ENCODE measurements at places on chromosomes 6 and 20.
A peak's percentile ranks its signal among the peaks of the same experiment; 100 is the strongest.

GRCh38 chr6:111399626-111400025, 83.4 kb downstream of the REV3L start:
- DNase-seq, result no peak

- DNase-seq, result no peak
These were observed 1.1 kb downstream of the RNF144B start for GRCh38 chr6:18388271-18388670.

DNA sequence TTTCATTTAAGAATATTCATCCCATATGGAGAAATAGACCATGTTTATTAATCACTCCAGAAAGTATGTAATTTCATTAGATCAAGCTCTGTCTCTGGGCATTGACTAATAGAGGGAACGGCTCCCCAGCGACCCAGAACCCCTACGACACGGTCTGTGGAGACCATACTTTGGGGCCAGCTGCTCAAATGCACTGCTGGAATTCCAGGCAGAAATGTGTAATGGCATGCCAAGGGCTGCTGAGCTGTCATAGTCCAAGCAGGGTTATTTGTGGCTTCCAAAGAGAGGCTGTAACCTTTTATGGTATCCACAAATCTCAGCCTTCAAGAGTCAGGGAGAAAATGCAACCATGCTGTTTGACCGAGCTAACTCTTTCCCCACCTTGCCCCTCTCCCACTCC, 755.8 kb downstream of the DHX35 start:
- no peak for DNase-seq

DNA sequence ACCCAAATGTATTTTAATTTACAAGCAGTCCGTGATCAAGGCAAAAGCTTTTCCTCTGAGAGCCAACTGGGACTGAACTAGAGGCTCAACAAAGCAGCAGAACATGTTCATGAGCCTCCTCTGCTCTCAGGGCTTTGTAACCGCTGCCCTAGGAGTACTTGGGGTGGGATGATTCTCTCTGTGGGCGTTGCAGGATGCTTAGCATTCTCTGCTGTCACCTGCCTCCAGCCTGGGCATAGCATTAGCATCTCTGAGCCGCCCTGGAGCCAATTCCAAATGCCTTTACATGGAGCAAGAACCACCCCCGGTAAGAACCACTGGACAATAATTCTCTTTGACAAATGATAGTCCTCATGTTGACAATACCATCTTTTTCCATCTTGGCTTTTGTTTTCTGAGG, 237.6 kb upstream of the CDH4 start:
- DNase-seq, result no peak

GRCh38 chr6:149368065-149368464, 32.0 kb upstream of the SUMO4 start:
- no peak for DNase-seq

DNA sequence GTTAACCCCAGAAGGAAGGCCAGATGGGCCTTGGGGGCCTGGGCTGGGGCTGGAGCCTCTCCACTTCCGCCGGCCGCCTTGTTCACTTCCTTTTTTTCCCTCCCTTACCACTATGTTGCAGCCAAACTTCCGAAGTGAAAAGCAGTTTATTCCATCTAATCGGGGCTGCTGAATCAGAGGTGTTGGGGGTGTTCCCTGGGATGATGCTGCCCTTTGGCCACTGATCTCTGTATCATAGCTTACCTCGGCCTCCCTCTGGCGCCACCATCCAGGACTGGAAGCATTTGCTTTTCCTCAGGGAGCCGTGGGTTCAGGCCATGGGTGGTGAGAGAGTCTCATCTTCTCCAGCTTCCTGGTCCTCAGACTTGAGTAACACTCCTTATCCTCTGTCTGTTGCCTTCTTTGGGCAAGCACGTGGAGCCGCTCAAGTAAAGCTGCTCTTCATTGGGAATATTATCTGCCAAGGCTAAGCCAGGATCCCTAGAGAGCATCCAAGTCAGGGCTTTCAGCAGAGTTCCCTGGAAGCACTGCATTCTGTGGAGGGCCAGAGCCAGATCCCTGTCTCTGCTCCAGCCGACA, 39.6 kb downstream of the SLX4IP start:
- DNase-seq, result no peak

DNA sequence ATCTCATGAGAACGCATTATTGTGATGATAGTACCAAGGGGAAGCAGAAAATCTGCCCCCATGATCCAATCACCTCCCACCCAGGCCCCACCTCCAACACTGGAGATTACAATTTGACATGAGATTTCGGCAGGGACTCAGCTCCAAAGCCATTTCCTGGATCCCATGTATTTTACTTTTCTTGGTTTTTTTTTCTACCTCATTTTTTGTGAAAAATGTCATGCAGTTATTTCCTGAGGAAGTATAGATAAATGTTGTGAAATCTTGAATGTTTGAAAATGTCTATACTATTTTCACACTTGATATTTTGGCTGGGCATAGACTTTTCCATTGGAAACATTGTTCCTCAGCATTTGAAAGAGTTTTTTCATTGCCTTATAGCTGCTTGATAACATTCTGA, 9.1 kb upstream of the BRPF3 start:
- DNase-seq, result no peak

- DNase-seq, result no peak
These were observed 68.4 kb upstream of the IPCEF1 start for GRCh38 chr6:154425034-154425433.

DNA sequence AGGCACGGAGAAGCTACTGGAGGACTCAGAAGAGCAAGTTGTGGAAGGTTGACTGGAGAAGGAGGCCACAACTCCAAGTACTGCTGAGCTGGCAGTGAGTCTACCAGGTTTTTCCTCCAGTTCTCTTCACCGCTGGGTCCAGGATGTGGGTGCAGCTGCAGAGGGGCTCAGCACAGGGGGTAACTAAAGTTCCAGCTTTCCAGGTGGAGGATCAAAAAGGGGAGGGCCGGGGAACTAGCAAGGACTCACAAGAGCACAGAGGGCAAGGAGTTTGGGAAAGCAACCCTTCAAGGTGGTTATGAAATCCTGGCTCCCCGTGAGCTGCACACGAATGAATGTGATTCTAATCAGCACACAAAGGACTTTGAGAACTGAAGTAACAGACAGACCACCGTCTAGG, 194.2 kb upstream of the GMDS start:
- DNase-seq, result no peak

DNA sequence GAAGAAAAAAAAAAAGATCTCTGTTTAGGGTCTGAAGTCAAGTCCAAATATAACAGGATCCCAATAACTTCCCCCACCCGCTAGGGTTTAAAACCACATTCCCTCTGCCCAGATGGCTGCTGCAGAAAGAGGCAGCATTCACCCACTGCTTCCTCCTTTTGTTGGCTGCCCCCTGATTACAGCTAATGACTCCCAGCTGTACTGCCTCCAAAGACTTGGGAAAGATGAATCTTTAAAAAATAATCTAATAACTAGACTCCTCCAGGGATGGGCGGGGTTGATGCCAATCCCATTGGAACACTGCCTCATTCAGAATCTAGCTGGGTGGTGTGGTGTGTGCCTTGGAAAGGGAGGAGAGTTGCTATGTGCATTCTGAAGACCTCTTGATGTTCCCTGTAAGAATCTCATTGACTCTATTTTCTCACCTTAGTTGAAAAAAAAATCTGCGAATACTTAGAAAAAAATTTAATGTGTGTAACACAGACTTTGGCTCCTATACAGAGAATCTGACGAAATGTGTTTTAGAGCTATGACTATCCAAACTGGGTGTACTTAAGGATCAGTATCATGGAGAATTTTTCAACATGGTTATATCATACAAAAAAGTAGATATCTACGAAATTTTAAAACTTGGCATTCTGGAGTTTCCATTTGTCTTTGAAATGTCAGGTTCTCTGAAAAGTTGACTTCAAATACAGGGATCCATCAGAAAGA, 174.0 kb downstream of the RNF144B start:
- no peak for DNase-seq

- DNase-seq, result peak; percentile 3
These were observed 127.5 kb downstream of the PKHD1 start for GRCh38 chr6:51959744-51960383.

GRCh38 chr6:88626460-88626859, 337.0 kb downstream of the RNGTT start:
- no peak for DNase-seq

- DNase-seq, result no peak
These were observed 344.2 kb upstream of the SULF2 start for GRCh38 chr20:48129345-48129942.

DNA sequence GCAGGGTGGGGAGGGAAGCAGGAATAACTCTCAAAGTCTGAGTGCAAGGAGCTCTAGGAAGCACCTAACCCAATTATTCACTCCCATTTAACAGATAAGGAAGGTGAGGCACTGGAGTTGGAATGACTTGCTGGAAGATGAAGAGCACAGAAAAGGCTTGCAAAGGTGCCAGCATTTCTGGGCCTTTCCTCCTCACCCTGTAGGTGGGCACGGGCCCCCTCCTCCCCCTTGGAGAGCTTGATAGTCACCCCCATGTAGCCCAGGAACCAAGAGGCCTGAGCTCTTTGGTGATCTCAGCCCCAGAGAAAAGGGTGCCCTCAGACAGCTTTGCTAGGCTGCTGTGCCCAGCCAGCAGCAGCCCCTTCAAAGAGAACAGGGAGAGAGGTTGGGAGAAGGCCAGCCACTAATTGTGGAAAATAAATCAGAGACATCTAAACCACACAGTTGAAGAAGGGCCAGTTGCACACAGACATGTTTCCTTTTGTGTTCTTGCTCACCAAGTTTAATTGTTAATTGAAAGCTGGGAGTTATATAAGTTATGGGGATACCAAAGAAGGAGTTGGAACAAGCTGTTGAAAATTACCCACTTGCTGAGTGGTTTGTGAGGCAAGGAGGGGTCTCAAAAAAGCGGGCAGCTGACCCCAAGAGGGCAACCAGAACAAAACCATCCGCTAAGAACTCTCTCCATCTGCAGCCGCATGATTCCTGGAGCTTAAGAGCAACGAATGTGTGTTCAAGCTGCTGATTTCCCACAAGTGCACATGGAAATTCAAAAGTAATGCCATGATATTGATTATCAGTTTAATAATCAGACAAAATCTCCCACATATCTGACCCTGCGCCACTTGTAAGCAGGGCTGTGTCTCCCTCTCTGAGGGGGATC, 77.0 kb downstream of the MRPL14 start:
- no peak for DNase-seq

DNA sequence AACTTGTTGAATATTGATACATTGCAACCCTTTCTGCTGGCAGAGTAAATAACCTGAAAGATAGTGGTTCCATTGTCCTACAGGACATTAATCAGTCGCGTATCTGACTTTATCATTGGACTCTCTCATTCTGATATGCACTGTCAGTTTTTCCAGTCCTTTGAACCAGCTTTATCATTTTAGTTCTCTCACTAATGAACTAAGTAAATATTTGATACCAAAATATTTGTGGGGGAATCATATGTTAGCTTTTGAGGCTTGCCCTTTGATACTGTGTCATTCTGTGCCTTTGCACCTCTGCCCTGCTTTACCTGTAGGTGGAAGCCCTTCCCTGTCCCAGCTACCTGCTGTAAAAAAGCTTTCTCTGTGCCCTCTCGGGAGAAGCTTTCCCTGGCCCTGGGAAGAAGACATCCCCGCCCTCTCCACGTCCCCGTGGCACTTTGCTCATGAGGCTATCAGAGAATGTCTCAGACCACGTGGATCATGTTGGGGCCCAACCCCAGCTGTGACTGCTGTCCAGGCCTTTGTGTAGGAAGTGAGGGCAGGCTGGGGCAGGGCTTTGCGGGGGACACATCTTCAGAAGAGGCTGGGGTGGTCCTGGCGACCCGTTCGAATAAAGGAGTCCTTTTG, 117.8 kb upstream of the NXT1 start:
- DNase-seq, result no peak

- DNase-seq, result no peak
These were observed 108.4 kb downstream of the FOXF2 start for GRCh38 chr6:1497761-1498105.

DNA sequence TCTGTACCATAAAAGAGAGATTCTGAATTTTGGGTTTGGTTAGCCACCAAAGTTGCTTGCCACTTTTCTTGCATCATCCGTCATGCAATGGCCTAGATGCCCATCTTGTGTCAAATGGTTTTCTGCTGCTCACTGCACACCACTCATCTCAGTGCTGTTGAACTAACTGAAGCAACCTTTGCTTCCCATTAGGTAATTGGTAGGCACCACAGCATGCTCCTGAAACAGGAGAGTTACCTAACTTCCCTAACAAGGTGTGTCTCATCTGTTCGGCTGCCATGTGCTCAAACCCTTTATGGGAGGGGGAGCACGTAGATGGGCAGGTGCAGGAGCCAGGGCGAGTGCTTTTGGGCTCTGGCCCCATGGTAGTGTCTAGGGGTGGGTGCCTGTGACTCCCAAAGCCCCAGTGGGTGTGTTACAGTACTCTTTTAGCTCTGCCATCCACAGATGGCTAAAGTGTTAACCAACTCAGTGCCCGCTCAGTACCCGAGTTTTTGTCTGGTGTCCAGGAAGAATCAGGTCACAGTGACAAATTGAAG, 147.4 kb upstream of the SPACA1 start:
- no peak for DNase-seq

DNA sequence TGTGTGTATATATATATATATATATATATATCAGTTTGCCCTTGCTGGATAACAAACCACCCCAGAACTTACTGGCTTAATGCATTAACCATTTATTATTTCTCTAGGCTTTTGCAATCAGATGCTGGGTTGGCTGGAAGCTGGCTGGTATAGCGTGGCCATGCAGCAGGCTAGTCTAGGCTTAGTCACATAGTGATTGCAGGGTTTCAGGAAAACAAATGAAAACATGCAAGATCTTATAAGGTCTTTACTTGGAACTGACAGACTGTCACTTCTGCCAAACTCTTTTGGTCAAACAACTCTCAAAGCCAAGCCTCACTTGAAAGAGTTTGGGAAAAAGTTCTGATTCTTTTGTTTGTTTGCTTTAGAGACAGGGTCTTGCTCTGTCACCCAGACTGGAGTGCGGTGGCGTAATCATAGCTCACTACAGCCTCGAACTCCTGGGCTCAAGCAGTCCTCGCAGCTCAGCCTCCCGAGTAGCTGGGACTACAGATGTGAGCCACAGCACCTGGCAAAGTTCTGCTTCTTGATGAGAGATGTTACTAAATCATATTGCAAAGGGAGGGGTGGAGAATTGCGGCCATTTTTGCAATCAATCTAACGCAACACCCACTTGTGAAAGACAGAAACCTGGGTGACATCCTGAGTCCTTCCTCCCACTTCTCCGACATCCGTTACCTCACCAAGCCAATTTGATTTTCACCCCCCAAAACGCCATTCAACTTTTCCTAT, 74.6 kb upstream of the RNF24 start:
- no peak for DNase-seq
